DND-41 (cell line): ENCODE measurements at places on chromosomes 12 and 14.

- DNase-seq = no peak
Measured at GRCh38 chr12:51911788-51912711, 4.7 kb downstream of the ACVRL1 start.

DNA sequence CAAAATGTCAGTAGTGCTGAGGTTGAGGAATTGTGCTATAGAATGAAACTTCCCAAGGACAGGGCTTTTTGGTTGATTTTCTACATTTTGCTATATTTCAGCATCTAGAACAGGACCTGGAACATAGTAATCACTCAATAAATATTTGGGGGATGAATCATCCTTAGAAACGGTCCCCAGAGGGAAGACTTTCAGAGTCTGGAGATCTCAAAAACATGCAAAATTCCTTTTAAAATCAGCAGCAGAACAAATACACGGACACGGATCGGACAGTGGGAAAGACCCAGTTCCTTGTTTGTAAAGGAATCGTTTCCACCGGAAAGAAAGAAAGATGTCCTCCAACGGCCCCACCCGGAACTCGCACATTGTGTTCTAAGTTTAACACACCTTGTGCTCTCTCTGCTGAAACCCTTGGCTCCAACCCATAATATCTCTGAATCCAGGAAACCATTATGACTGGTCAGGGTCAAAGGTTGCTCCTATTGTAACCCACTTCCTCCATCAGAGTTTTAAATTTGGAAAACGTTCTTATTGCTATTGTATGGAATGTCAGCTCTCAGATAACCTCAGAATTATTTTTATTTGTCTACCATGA lies 617.2 kb downstream of the MED13L start:
- no peak for DNase-seq

- DNase-seq = no peak
Measured at GRCh38 chr12:78034025-78034424, 203.3 kb downstream of the NAV3 start.

GRCh38 chr12:112815589-112816321 lies 24.2 kb downstream of the RPH3A start:
- no peak for DNase-seq

GRCh38 chr12:94263011-94263811 lies 114.8 kb downstream of the PLXNC1 start:
- DNase-seq = peak; percentile 72

DNA sequence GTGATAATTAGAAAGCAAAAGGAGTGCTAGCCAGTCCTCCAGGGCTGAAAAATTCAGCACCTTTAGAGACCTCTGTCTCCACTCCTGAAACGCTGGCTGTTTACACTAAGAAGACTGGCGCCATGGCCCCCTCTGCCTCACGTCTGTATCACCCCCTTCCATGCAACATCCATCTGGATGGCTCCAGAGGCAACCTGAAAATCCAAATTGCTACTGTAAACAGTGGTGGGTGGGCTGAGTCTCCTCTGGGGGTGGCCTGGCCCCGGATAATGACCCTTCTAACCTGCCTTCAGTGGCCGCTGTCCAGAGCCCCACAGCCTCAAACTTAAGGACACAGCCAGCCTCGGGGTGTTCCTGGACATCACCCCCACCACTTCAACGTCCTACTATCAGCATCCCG lies 1.4 kb downstream of the PRKD1 start:
- DNase-seq = no peak

DNA sequence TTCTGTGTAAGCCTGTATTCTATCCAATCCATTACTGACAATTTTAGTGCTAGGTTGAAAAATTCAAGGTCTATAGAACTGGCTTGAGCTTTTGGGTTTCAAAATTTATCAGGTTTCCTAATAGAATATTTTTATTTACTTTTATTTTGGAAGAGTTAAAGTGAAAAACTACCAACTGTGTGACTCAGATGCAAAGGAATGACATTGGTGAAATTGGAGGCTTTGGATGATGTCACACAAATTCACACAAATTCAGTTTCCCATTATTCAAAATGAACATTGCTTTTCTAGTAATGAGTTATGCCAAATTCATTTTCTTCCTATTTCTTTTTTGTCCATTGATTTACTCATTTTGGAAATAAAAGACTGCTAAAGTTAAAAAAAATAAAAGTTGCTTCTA lies 186.9 kb downstream of the ALX1 start:
- no peak for DNase-seq

DNA sequence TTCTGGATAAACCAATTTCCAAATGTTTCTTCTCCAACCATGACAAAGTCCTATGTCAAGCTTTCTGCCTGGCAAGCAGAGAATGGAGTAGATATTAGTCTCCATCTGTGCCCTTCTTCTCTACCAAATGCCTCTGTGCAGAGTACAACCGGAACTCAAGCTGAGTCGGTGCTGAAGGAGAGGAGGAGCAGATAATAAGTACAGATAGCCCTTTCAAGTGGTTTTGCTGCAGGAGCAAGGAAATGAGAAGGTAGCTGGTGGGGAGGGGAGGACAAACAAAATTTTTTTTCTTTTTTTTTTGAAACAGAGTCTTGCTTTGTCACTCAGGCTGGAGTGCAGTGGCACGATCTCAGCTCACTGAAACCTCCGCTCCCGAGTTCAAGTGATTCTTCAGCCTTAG lies 14.2 kb upstream of the HELB start:
- peak; percentile 85 for DNase-seq

DNA sequence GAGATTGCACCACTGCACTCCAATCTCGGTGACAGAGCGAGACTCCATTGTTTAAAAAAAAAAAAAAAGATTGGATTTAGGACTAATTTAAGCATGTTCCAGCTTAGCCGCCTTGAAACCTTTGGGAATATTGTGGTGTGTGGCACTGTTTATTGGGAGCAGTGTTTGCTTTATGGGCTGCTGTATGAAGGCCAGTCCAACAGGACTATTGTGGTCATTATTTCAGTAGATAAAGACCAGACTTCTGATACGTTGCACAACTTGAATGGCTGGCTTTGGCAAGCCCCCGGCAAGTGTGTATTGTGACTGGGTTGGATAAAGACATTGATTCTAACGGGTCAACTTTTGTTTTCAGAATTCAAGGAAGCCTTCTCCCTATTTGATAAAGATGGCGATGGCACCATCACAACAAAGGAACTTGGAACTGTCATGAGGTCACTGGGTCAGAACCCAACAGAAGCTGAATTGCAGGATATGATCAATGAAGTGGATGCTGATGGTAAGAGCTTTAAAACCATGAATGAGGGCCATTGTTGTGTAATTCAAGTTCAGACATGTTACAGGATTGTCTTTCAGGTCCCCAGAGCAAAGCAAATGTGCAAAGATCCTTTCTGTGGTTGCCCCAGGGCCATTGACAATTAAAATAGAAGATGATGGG lies 4.2 kb downstream of the CALM1 start:
- DNase-seq = no peak
